ENCODE measurements at places on chromosomes 12 and 14.
A peak's percentile ranks its signal among the peaks of the same experiment; 100 is the strongest.

- DNase-seq = peak; percentile 57
Measured at GRCh38 chr12:38328306-38328895, 11.8 kb downstream of the ALG10B start.

DNA sequence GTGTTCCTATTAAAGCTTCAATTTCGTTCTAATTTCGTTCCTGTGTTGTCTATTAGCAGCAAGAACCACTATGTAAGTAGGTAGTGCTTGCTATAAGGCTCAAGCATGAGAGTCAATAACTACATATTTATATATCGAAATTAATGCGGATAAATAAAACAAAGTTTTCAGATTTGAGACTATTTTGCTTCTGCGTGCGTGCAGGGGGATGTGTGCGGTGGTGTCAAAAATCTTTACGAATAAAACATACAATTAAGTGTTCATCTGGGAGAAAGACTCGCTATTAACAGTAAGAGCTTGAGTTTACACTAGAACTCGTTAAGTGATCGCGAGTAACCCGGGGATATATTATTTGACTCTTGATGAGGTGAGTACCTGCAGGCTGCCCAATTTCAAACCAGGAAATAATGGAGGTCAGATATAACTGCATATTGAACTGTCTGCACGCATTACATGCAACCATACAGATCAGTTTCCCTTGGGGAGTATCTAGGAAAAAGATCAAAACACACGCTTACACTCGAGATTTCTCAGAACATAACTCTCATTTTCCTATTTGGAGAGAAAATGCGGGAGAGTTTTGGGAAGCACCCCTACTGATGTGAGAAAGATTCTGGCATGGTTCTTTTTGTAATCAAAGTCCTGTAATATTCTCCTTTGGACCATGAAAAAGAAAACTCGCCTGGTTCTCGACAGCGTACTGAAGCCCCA lies 813 bp downstream of the TWF1 start:
- DNase-seq = peak; percentile 24

DNA sequence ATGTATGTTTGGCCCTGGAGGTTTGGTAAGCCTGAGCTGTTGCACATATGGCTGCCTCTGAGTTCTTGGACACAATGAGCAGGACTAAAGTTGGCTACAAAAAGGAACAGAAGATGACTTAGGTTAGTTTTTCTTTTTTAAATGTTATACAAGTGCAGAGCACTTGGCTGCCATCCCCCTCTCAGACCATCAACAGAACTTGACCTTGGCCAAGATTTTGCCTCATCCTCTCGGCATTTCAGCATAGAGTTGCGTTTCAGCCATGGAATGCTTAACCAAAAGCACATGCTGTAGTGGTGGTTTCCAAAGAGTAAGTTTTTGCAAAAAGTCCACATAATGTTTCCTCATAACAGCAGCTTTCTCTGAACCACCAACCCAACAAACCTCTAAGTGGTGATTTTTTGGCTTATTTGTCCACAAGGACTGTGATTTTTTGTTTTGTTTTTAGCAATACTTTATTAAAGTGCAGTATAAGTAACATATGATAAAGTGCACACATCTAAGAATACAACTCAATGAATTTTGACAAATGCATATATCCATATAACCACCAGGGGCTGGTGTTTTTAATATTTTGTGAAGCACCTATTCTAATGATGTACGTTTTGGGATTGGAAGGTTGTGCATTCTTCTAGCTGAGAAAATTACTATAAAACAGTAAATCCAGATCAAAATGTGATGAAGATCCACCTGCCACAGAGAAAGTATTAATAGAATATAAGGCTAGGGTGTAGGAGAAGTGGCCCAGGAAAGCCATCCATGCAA lies 12.1 kb upstream of the GALNT16 start:
- no peak for DNase-seq

DNA sequence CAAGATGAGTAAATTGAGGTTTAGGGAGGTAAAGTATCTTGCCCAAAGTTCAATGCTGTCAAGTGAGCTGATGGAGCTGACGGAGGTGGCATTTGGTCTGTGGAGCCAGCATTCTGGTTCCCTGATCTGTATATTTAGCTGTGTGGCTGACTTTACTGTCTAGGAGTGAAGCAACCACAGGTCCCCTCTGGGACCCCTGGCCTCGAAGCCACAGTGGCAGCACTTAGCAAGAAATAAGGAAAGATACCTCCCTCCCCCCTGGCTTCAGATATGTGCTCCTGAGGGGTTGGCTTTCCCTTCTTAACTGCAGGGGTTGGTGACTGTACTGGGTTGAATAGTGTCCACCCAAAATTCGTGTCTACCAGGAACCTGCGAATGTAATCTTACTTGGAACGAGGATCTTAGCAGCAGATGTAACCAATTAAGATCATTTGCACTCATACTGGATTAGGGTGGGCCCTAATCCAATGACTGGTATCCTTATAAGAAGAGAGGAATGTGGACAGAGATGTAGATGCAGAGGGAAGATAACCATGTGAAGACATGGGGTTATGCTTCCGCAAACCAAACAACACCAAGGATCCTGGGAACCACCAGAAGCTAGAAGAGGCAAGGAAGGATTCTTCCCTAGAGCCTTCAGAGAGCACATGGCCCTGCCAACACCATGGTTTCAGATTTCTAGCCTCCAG lies 2.0 kb upstream of the ACVR1B start:
- no peak for DNase-seq

- DNase-seq = no peak
Measured at GRCh38 chr12:28552251-28552970, 362.2 kb downstream of the CCDC91 start.

GRCh38 chr12:51972422-51972812 lies 20.9 kb downstream of the ACVR1B start:
- DNase-seq = no peak

DNA sequence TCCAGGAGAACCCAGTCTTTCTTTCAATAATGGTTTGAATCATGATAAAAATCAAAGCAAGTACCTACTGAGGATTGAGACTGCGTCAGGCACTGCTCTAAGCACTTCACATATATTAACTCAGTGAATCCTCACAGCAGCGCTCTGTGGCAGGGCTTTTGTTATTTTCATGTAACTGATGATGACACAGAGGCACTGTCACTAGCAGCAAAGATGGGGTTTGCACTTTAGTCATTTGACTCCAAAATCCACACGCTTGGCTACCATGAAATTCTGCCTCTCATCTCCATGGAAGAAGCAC lies 98.8 kb upstream of the GSC start:
- no peak for DNase-seq

DNA sequence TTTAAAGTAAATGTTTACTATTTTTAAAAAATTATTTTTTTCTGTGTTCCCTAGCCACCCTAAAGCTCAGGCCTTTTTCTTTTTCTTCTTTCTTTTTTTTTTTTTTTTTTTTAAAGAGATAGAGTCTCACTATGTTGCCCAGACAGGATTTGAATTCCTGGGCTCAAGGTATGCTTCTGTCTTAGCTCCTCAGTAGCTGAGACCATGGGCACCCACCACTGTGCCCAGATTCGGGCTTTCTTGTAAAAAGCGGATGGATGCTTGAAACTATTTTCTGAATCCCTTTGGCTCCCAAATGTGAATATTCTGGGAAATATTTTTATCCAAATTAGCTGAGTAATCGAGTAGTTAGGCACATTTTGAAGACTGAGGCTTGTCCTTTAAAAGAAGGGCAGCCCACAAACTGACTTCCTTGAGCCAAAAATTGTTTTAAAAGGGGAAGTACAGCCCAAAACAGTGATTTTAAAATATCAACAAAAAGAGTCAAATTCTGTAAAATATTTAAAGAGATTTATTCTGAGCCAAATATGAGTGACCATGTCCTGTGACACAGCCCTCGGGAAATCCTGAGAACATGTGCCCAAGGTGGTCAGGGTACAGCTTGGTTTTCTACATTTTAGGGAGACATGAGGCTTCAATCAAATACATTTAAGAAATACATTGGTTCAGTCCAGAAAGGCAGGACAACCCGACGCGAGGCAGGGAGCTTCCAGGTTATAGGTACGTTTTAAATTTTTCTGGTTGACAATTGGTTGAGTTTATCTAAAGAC lies 28.8 kb upstream of the HIGD1C start:
- DNase-seq = no peak

GRCh38 chr14:96938946-96939345 lies 141.8 kb downstream of the VRK1 start:
- no peak for DNase-seq

DNA sequence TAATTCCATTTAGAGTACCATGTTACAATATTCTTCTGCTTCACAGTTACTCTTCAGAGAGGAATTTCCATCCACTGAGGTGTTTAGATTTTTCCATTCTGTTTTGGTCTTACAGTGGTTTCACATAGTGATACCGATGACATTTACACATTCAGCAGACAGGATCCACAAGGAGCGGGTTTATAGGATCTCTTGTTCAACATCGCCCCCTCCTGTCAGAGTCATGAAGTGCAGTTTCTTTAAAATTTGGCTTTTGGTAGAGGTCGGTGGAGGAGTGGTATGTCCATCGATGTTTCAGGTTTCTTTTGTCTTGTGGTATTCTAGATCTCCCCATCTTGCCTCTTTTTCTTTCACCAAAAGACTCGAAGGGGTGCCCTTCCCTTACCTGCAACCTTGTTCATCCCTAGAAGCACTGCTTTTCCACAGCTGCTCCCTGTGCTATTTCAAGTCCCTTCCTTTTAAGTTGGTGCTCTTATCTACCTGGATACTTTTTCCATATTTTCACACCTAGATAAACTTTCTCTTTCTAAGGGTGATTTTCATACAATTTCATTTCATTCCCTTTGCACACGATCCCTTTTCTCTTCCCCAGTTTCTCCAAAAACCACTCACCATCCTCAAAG lies 181.3 kb downstream of the ITPR2 start:
- peak; percentile 10 for DNase-seq

GRCh38 chr12:27595231-27595642 lies 71.2 kb downstream of the PPFIBP1 start:
- no peak for DNase-seq

DNA sequence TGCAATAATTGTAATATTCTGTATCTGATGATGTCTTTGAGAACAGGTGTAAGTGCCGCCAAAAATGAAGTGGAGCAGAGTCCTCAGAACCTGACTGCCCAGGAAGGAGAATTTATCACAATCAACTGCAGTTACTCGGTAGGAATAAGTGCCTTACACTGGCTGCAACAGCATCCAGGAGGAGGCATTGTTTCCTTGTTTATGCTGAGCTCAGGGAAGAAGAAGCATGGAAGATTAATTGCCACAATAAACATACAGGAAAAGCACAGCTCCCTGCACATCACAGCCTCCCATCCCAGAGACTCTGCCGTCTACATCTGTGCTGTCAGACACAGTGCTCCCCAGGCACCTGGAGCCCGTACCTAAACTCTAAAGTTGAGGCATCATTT lies 268.7 kb downstream of the DAD1 start:
- no peak for DNase-seq

DNA sequence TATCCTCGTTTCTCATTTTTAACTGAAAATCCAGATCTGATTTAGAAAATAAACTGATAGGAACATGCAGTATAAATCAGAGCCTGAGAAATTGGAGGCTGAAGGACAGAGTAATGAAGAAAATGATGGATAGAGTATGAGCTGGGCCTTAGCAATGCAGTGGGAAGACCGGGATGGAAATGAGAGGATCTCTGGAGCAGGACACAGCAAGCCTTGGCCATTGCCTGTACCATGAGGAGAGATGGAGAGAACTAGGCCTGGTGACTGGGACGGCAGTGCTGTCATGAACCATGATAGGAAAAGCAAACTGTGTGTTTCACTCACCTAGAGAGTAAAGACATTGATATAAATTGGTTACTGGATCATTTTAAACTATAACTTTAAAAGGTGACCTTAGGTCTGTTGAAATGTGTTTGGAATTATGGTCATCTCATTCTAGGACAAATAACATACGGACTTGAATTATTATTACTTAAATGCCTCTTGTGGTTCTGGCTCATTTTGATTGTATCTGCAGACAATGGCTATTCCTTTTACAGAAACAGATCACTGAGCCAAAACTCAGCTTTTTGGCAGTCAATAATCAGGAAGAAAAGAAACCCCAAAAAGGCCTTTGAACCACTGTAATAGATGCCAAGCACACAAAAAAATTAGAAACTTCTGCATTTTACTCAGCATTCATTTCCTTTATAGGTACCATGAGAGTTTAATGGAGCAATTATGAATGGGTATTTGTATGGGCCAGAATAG lies 251.9 kb upstream of the PRKD1 start:
- DNase-seq = no peak

DNA sequence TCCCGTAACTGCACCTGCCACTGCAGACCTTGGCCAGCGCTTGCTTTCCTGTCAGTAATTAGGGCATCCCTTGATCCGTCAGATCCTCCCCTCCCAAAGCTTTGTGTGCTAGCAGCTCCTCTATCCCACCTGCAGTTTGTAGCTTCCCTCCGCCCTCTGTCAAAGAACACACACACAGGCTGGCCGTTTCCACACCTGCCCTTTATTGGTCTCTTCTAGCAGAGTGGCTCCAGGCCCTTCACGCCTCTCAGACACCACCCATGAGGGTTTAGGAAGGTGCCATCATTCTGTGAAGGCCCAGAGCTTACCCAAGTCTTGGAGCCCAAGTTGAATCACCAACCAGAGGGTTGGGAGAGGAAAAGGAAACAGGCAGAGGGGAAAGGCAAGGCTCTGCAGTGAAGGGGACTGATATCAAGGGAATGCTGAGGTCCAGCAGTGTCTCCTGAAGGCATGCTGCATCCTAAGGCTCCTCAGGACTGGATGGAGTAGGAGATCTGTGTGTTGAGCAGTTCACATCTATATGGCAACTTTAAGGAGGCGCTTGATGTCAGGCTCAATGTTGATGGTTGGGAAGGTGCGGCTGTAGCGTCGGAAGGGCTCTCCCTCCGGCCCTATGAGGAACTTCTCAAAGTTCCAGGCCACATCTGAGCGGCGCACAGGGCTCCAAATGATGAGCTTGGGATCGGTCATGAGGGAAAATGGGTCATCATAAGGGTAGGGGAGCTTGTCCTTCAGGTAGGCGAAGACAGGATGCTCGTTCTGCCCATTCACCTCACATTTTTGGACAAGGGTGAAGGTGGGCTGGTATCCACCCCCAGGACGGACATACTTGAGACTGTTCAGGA lies 3.4 kb downstream of the GPX2 start:
- no peak for DNase-seq

DNA sequence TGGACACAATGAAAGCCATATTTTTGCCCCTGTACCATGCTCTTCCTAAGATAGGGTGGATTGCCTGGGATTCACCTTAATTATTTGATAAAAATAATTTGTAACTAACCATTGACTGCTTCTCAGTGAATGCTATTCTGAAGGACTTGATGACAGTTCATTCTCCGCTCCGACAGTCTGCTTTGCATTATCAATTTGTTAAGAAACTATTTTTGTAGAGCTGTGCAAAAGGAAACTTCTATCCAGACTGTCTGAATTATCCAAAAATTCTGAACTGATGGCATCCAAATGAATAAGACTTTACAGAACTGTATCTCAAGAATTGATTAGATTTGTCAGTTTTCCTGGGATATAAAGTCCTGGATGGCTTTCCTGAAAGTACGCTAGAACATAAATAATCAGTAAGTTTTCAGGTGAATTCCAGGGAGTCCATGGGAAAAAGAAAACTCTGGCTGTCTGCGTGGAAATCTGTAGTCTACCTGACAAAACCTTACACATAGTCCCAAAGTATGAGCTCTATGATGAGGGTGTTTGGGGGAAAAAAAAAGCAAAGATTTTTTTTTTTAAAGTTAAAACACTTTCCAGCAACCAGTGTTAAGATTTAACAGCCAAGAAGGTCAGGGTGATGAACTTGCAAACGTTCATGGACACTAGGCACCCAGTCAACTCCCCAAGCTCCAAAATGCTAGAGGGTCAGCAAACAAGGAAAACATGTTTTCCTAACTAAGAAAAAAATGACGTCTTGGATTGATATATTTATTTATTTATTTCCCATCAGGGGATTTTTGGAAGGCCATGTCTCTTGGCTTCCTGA lies 291.1 kb upstream of the TBX3 start:
- no peak for DNase-seq

GRCh38 chr12:89393551-89394121 lies 41.3 kb upstream of the DUSP6 start:
- DNase-seq = no peak
